GM10248 (cell line): ENCODE measurements at places on chromosomes 3 and 15.

DNA sequence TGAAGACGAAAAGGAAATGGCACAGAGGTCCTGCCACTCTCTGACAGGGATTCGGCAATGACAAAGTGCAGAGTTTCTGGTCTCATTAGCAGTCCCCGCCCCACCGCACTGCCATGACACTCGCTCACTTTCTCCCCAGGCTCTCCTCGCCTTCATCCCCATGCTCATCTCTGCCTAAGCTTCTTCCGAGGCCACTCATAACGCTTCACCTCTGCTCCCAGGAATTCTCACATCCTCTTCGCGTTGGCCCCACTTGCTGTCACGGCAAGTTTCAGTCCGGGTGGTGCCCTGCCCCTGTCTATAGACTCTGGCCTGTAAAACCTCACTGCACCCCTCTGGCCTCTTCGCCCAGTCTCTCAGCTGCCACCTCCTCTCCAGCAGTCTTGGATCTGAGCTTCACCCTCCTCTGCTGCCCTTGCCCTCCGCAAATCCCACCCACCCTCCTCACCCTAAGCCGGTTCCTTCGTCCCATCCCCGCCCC lies 654 bp downstream of the RUBCN start:
- DNase-seq: peak; percentile 63

GRCh38 chr3:50890688-50891344 lies 216.1 kb downstream of the DOCK3 start:
- no peak for DNase-seq

- no peak for DNase-seq
Observed at GRCh38 chr3:119360736-119361462, 66.7 kb downstream of the ARHGAP31 start.

GRCh38 chr3:37129871-37130270 lies 44.5 kb downstream of the LRRFIP2 start:
- no peak for DNase-seq

GRCh38 chr3:175274474-175275218 lies 415.5 kb downstream of the NAALADL2 start:
- peak; percentile 23 for DNase-seq

- DNase-seq: no peak
Observed at GRCh38 chr3:72595376-72595775, 252.9 kb downstream of the SHQ1 start.

GRCh38 chr3:175266478-175266877 lies 407.3 kb downstream of the NAALADL2 start:
- no peak for DNase-seq

- DNase-seq: peak; percentile 34
Observed at GRCh38 chr3:53712817-53713388, 133.3 kb downstream of the CHDH start.

GRCh38 chr3:133093366-133093765 lies 55.2 kb downstream of the TMEM108 start:
- DNase-seq: no peak

- DNase-seq: no peak
Observed at GRCh38 chr15:69234676-69235075, 64.0 kb upstream of the PAQR5 start.

GRCh38 chr3:168545591-168545990 lies 449.9 kb upstream of the GOLIM4 start:
- DNase-seq: no peak

DNA sequence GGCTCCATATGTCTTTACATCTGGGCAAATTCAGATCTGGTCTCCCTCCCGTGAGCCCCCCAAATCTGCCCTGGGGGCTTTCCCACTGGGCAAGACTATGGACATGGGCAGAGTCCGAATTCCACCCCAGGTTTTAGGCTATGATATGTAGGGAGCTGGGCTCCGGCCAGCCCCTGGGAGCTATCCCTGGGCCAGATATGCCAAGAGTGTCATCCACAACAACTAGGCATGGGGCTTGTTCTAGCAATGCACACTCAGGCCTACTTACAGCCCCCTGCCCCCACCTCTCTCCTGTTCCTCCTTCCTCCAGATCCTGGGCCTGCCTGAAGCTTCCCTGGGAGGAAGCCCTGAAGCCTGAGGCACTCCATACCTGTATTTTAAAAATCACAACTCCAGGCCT lies 622 bp downstream of the XIRP1 start:
- no peak for DNase-seq

DNA sequence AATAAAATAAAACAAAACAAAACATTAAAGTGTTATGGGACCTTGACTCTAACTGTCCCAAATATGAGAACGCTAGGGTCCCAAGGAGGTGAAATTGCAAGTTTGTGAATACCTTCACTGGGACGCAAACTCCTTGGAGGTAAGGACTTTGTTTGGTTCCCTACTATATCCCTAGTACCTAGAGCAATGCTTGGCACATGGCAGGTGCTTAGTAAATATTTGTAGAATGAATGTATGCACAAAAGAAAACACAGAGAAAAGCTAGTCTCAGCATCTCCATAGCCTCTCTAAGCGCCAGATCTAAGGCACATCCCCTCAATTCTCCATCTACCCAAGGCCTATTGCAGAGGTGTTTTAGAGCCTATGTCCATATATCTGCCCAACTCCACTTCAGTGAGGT lies 30.5 kb downstream of the GPR176 start:
- no peak for DNase-seq

- no peak for DNase-seq
Observed at GRCh38 chr3:56468184-56469106, at the start of gene ERC2. ERC2 (minus strand) TSS chr3:56468467.

- no peak for DNase-seq
Observed at GRCh38 chr3:137514853-137515252, 249.3 kb upstream of the SOX14 start.

- no peak for DNase-seq
Observed at GRCh38 chr3:47342151-47342550, 38.7 kb upstream of the PTPN23 start.

DNA sequence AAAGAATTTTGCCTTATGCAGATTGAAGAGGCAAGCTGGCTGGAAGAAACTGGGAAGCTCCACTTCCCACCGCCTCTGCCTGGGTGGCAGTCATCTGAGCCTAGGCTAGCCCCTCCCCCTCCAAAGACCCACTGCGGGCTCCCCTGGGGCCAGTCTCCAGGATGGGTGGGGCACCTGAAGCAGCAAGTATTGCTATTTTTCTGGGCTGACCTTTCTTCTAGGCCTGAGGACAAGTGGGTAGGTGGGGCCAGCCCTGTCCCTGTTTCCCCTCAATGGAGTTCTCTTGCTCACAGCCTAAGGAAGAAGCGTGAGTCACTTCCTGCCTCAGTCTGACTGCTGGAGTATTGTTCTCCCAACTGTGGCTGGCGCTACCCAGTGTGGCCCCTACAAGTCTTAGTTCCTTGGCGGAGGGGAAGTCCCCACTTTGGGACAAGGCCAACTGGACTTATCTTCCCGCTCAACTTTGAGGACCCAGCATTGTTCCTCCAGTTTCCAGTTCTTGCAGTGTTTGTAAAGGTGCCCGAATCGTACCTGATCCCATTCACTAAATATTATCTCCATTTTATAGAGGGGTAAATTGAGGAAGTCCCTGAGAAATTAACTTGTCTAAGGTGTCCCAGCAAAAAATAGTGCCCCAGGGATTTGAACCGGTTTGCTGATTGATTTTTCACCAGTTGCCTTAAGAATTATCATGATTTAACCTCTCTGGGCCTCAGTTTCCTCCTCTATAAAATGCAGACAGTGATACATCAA lies 1.4 kb downstream of the FURIN start:
- DNase-seq: no peak

DNA sequence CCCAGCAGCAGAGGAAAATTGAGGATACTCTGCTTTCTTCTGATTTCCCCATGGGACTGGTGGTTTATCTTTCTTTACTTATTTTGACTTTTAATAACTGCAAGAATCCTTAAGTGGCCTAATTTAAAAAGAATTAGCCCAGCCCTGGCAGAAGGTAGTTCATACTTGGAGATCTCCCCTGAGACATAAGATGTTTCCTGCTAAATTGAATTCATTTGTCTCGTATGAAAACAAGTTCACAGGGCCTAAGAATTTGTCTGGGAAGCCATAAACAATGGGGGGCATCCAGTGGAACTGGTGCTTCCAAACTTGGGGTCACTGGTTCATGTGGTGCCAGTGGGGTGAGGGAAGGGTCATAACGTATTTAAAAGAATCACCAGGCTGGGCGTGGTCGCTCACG lies 283.1 kb upstream of the RASGRP1 start:
- no peak for DNase-seq

- no peak for DNase-seq
Observed at GRCh38 chr15:57041416-57041815, 123.0 kb downstream of the TCF12 start.

DNA sequence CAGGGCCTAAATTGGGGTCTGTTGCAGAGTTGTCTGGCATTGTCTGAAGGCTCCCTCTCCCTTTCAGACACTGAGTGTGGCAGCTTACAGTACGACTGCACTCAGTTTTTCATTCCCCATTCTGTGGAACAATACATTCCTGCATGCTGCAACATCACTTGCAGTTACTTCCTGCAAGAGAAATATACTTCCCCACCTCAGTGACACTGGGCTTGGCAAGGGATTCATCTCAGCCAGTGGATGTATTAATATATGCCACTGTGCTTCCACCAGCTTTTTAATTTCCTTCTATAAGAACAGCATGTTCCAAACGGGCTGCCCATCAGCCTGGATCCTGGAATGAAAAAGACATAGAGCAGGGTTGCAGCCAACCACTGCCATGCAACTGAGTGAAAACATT lies 23.1 kb downstream of the B3GALNT1 start:
- DNase-seq: no peak

- no peak for DNase-seq
Observed at GRCh38 chr15:76177491-76178040, 117.8 kb downstream of the TMEM266 start.

GRCh38 chr3:120425572-120426250 lies 25.1 kb downstream of the FSTL1 start:
- no peak for DNase-seq

- no peak for DNase-seq
Observed at GRCh38 chr3:150341891-150342290, 66.2 kb upstream of the TSC22D2 start.
